ENCODE measurements at places on chromosomes 7 and 10.

- no peak for DNase-seq
These were observed 138.5 kb downstream of the SEMA3A start for GRCh38 chr7:84055904-84056605.

- no peak for DNase-seq
These were observed 65.9 kb upstream of the MEOX2 start for GRCh38 chr7:15752377-15752776.

GRCh38 chr10:77131214-77131613 is 506.4 kb downstream of the KCNMA1 start:
- no peak for DNase-seq

DNA sequence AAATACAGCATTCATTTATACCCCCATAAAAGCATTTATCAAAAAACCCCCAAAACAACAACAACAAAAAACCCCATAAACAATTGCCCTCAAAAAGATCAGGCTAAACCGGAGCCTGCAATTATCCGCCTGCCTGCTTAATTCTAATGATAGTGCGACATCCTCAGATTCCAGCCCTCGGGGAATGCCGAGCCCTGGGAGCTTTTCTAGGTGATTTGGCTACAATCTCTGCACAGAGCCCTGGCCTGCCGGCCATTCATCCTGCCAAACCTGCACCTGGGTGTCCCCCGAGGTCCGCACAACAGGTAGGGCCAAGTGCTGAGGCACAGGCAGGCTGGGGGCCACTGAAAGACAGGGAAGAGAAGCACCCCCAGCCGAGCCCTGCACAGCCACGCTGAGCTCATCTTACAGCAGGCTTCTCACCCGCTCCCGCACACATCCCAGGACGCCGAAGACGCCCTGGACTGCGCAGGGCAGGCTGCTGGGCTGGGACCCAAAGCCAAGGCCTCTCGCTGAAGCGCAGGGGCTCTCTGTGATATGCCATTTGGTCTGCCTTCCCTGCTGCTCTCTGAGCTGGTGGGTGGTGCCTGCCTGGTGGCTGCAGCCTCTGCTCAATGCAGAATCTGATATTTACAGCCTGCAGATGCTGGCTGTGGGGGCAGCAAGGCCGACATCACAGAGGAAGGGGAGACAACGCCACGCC is 57.5 kb downstream of the CAMK2B start:
- DNase-seq = no peak

DNA sequence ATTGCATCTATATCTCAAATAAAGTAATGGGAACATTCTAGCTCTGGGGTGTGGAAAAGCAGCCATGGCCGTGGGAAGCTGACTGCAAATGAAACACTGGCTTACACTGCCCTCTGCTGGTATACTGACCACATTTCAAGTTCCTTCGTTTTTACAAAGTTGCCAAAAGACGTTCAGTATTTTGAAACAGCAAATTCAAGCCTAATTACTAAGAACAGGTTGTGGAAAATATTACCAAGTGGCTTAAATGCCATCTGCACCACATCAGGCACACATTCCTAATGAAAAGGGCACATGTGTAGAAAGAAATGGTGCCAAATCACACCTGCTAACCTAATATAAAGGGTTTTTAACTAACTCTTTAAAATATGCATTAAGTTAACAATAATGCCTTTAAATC is 83.9 kb downstream of the JAZF1 start:
- DNase-seq = peak; percentile 9

DNA sequence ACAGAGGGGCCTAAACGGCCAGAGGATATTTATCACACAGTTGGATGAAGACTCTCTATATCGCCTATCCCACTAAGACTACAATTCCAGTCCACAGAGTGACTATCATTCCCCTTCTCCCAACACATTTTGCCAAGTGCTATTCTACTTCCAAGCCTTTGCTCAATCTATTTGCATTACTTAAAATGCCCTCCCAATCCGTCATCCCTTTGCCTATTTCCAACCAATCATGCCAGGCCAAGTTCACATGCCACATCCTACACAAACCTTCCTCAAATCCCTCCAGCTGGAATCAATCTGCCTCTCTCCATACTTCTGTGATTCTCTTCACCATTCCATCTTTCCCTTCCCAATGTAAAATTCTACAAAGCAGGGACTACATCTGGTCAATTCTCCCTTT is 38.2 kb downstream of the SMURF1 start:
- DNase-seq = no peak

GRCh38 chr7:27099453-27100370 is 2.8 kb downstream of the HOXA2 start:
- DNase-seq = no peak

GRCh38 chr7:31371621-31372020 is 31.1 kb upstream of the NEUROD6 start:
- DNase-seq = no peak

DNA sequence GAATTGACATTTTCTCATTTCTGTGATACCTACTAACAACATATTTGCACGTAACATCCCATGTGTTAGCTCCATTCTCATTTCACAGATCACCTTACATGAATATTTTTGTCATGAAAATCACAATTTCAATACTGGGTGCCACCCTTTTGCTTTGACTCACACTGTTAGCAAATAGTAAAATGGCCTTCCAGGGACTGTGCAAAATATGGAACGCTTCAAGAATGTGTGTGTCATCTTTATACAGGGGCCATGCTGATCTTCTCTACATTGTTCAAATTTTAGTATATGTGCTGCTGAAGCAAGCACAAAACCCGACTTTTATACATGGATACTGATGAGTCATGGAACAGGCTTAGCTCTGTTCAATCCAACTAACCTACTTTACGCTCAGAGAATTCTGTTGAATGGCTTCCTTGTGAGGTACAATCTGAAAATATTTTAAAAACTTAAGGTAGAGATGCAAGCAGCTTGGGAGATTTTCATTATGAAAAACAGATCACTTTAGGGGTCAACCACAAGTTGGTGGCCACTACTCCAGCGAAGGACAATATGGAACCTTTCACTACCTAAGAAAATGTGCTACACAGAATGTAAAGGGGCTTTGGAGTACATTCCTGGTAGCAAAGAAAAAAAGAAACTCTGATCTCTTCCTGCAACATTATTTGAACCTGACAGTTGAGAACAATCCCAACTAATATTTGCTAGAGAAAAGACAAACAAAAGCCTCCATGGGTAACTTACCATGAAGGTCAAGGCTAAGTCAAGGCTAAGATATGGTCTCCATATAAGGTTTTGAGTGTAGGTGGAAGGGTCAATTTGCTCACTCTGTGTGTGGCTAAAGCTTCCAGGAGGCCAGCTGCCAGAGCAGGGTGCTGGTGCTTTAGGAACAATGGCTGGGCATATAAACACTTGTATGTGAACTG is 11.9 kb downstream of the ANKRD26 start:
- no peak for DNase-seq
